Activated CD8-positive, alpha-beta memory T cell treated with anti-CD3 and anti-CD28 coated beads for 48 hours (primary cell): ENCODE measurements at places on chromosomes 6 and 20.

DNA sequence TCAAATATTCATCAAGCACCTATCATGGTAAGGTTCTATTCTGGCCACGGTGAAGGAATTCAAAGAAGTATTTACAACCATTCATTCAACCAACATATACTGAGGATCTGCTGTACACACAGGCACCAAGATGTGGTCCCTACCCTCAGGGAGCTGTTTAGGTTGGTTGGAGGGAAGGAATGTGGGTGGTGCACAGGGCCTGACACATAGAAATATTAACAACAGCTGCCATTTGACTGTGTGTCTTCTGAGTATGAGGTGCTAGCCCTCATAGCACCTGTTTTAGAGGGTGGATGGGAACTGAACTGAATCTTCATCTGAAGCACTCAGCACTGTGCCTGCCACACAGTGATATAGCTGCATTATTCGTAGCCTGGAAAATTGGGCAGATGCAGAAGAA lies 7.3 kb downstream of the SNPH start:
- no peak for DNase-seq

DNA sequence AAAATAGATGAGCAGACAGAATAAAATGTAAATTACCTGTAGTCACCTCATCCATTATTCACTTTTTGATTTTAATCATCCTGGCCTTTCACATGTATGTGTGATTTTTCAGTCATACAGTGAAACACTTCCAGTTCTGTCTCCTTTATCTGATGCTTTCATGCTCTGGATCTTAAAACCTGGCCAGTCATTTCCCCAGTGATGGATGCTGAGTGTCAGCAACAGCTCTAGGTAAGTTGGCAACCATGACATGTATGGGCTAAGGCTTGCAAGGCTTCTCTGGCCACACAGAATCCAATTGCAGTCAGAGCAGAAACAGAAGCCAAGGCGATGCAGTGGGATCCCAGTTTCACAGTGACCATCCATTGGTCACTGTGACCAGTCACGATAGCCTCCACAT lies 35.8 kb downstream of the FBXO9 start:
- DNase-seq: no peak

- DNase-seq: no peak
Observed at GRCh38 chr6:156013155-156013554, 557.5 kb upstream of the NOX3 start.

DNA sequence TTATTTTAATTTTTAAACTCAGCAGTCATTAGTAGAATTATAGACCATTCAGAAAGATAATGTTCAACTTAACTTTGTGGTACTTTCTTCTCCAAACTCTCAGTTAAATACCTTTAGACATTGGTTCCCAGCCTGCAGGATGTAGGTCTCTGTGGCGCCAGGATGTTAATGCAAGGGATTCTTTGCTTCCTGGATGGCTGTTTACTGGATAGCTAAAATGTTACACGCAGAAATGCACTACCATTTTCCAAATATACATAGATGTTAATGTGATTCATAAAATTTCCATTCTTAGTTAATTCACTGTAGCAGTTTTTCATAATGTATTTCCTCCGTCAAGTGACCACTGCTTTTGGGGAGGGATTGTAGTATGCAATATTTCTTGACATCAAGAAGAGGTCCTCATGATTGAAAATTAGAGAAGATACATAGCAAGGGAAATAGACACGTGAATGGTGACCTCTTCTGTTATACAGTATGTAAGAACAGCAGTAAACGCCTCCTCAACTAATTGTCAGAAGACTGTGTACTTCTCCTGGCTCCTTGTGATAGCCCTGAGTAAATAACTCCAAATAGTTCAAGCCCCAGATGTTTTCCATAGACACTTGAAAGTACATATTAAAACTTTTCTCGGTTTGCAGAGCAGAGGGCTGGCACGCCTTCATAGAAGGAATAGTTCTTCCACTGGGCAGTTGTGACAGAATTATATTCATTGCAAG lies 128.8 kb downstream of the LCA5 start:
- DNase-seq: no peak

GRCh38 chr6:111952821-111953540 lies 79.7 kb upstream of the FYN start:
- DNase-seq: no peak

GRCh38 chr6:71523548-71523947 lies 234.9 kb downstream of the OGFRL1 start:
- no peak for DNase-seq

DNA sequence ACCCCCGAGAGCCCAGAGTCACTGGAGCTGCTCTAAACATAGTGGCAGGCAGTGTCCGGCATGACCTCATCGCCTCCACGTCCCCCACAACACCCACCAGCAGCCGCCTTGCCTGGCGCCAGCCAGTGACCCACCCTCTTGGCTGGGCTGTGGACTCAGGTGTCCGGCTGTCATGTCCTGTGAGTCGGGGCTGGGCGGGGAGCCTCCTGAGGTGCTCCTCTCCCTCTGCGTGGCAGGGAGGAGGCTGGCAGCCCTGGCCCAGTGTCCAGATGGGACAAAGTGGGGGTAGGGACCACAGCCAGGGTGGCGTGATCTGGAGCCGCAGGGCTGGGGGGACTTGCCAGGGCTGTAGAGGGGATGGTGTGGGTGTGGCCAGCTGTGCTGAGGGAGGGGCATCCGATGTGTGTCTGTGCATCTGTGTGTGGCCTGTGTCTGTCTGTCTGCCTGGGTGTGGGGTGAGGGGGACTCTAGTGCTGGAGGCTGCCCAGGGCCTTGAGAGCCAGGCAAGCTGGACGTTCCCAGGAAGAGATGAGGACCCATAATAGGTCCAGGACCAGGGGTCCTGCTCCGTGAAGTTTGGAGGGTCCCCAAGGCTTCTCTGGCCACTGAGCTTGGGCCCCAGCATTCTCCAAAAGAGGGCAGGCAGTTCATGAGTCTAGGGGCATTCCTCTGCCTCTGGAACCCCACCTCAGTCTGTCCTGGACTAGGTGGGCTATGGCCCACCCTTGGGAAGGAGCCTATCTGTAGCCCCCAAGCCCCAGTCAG lies 2.3 kb upstream of the SOX18 start:
- DNase-seq: no peak

DNA sequence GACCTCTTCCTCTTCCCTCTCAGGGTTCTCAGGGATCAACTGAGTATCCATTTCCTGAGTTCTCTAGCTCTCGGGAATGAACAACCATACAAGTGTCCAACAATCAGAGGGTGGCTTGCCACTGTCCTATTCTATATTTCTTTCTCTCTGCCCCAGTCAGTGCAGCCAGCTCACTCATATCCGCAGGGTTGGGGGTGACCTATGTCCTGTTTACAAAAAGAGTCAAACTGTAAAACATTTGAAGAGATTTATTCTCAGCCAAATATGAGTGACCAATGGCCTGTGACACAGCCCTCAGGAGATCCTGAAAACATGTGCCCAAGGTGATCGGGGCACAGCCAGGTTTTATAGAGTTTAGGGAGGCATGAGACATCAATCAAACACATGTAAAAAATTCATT lies 10.8 kb upstream of the BTN3A2 start:
- DNase-seq: no peak

DNA sequence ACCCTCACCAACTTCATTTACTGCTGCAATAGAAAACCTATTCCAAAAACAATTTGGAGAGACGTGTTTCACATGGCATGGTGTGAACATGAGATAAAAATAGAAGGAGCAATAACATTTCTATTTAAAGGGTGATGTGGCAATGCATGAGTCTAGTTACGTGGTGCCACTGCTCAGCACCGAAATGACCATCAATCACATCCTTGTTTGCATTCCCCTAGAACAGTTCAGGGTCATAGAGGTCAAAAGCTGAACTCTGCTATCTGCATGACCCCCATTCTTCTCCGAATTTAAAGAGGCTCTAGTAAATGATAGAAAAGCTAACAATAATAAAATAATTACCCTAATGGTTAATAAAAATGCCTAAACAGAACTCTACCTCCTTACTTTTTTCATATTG lies 29.5 kb downstream of the ROS1 start:
- no peak for DNase-seq

DNA sequence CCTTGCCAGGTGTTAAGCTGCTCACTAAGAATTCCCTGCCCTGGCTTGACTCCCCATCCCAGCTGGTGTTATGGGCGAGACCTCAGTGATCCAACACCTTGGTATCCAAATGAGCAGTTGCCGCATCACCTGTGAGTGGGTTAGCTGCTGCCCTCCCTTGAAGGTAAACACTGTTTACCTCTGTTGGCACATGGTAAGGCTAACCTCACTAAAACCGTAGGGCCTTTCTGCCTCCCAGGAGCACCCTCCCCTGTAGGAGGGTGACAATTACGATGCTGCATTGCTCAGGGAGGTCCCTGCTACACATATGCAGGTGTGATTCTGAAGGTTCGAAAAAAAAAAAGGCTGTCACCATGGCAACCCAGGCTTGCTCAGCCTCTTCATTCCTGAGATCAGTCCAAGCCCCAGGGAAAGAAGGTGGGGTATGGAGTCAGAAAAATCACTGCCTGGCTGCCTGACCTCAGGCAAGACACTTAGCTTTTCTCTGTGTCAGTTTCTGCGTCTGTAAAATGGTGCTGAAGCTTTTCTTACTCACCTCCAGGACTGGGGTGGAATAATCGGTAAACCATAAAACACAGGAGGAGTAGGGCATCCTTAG lies 19.5 kb downstream of the PNPLA1 start:
- DNase-seq: no peak

GRCh38 chr6:41769376-41769775 lies 10.3 kb downstream of the FRS3 start:
- DNase-seq: no peak
